Epithelial cell of prostate (primary cell): ENCODE measurements at places on chromosomes 13 and 19.

DNA sequence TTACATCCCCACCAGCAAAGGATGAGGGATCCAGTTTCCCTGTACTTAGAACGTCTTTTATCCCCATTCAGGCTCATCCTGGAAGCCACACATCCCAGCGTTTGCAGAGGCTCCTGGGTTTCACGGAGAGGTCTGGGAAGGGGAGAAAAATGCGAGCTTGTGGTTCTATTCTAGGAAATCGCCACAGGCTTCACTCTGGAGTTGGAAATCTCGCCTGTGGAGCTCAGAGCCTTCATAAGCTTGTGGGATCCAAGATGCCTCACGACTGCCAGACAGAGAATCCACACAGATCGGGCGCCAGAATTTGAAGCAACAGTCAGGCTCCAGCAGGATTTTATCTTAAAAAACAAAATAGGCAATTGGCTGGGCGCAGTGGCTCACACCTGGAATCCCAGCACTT is 157.9 kb downstream of the PTPRS start:
- no peak for DNase-seq

GRCh38 chr13:91632086-91632485 is 233.7 kb downstream of the GPC5 start:
- no peak for DNase-seq

- no peak for DNase-seq
These were observed 43.9 kb downstream of the CERS4 start for GRCh38 chr19:8252922-8253589.

GRCh38 chr19:44668985-44669764 is 2.1 kb upstream of the CEACAM19 start:
- DNase-seq, result no peak

GRCh38 chr13:60969656-60970055 is 446.0 kb downstream of the PCDH20 start:
- no peak for DNase-seq

DNA sequence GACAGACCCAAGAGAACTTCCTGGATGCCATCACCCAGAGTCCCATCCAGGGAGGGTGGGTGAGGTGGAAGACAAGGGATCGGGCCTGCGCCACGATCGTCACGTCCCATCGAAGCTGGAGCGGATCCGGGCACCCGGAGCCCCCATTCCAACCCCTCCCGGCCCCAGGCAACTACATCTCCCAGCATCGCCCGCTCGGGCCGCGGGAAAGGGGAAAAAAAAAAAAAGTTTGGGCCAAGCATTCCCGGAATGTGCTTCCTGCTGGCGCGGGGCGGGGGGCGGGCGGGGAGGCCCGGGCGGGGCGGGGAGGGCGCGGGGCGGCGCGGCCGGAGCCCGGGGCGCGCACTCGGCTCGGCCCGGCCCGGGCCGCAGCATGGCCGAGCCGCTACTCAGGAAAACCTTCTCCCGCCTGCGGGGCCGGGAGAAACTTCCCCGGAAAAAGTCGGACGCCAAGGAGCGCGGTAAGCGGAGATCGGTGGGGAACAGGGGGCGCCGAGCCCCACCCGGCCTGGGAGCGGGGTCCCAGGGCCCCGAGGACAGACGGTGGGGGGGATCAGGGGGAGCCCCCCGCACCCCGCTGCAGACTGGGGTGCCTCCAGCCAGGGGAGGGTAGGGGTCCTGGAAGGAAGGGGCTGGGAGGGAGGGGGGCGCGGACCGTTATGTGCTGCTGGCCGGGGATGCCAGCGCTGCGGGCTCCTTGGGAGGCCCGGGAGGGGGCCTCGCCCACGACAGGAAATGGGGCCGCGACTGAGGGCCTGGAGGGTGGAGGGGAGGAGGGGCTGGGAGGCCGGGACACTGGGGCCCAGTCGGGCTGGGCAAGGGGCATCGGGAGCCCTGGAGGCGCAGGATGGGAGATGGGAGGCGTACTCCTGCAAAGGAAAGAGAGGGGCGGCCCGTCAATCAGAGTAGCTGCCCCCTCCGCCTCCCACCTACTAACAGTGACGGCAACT is at the start of gene SYDE1:
SYDE1 (plus strand) TSS at position 341 of the 950 bp plus-strand sequence; CDS start at position 374, 33 bp downstream.
- no peak for DNase-seq

DNA sequence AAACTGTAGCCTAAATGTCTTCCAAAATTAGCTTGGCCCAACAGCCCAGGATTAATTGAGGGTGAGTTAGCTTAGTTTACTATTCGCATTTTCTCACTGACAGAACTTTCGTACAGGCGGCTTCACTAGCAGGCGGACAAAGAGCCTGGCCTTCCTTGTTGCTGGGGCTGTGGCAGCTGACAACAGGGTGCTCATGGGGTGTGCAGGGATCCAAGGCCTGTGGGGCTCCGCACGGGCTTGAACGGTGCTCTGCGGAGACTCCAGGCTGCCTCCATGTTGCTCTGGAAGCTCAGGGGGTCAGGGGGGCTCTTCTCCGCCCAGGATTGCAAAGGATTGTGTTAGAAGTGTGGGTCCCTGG is 36.3 kb upstream of the DPRX start:
- DNase-seq, result no peak

- no peak for DNase-seq
These were observed 678 bp downstream of the ISOC2 start for GRCh38 chr19:55460670-55461258.

DNA sequence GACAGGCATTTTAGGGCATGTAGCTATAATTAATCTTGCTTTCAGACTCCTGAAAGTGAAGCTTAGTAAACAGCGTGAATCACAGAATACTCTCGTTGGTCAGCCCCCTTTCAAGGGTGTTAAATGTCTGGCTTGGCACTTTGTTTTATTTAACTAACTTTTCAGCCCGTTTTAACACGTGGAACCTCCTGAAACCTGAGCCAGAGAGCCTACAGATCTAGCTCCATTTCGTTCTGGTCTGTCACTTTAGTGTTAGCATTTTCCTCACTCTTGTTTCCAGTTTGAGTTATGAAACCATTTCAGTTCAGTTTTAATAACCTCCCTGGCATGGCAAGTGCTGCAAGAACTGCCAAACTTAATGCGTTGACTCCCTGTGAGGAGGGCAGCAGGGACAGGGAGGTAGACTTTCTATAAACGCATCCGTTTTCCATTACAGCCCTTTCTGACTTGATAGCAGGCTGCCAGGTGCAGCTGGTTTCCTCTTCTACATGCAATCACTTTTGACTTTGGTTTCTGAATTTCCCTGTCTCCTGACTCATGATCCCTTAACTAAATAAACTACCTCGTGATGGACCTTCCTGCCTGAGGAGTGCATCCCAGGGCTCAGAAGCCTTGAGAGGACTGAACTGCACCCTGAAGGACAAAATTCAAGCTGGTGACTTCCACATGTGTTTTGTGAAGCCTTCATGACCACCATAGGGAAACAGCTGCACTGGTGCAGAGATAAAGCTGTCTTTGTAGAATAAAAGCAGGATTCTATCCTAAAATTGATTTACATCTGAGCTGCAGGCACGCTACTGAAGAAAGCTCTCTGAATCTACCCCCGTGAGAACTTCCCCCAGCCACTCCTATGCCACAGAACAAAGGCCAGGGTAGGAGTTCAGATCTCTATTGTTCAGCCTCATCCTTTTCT is 192.6 kb downstream of the DLEU7 start:
- DNase-seq, result no peak

GRCh38 chr19:28862238-28862637 is 350.7 kb downstream of the UQCRFS1 start:
- no peak for DNase-seq
